Cerebellar nuclear complex (tissue), 1 donor: ENCODE measurements at places on chromosomes 5 and 9.

GRCh38 chr5:176436656-176437055, 11.5 kb upstream of the FAF2 start:
- no peak for DNase-seq

DNA sequence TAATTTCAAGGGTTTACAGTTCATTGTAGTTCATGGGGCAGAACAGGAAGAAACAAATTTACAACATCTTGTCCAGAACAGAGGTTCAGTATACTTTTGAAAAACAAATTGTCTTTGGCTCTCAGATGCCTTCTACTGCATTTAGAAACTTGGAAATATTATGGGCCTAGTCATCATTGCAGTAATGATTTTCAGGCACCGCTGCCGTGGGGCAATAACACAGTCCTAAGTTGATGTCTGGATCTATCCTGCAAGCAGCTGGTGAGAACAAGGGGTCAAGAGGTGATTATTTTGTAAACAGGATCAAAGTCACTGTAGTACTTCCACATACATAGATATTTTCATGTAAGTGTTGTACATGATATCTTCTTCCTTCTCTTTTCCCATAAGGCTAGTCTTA, 82.5 kb upstream of the CAST start:
- DNase-seq = no peak

- no peak for DNase-seq
Observed at GRCh38 chr9:117992006-117992405, 287.8 kb downstream of the TLR4 start.

GRCh38 chr5:140611020-140611521, 21.9 kb downstream of the CD14 start:
- DNase-seq = no peak

- DNase-seq = no peak
Observed at GRCh38 chr5:179166886-179167841, 107.0 kb downstream of the ZNF354C start.

GRCh38 chr9:70693186-70693585, 278.7 kb upstream of the KLF9 start:
- DNase-seq = no peak

DNA sequence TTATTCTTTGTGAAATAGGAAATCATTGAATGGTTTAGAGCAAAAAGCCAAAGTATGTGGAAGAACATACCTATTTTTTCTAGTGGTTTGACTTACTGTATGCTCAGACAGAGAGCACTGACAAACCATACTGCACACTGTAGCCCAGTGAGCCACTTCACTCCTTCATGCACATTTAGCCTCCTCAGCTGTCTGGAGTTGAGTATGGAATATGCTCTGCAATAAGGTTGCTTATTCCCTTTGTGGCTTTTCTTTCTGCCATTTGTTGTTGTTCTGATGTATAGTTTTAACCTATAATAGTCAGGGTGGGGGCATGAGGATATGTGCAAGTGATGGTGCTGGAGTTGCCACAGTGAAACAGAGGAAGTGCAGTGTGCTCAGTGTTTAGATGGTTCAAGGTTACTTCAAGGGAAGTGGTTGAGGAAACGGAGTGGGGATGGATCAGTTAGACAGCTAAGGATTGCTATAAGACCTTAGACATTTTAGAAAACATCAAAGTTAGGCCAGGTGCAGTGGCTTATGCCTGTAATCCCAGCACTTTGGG, 100.7 kb downstream of the CDC42SE2 start:
- no peak for DNase-seq

- DNase-seq = no peak
Observed at GRCh38 chr5:138692370-138692769, 60.9 kb upstream of the CTNNA1 start.

- DNase-seq = no peak
Observed at GRCh38 chr9:106032978-106033377, 338.6 kb downstream of the TMEM38B start.

DNA sequence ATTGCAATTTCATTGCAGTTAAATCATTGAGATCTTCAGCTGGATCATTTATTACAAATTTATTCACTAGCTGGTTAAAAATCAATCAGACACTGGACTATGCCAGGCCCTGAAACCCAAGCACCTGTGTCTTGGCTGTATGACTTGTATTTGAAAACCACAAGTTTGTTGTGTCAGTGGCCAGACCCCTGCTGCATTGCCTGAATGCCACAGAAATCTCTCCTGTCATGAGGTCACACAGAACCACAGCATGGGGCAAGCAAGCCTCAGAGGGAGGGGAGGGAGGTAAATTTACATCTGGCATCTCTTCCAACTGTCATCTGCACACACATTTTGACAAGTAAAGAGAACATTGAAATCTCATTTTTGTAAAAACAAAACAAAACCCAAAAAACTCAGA, 90.0 kb downstream of the ARRDC3 start:
- DNase-seq = no peak

DNA sequence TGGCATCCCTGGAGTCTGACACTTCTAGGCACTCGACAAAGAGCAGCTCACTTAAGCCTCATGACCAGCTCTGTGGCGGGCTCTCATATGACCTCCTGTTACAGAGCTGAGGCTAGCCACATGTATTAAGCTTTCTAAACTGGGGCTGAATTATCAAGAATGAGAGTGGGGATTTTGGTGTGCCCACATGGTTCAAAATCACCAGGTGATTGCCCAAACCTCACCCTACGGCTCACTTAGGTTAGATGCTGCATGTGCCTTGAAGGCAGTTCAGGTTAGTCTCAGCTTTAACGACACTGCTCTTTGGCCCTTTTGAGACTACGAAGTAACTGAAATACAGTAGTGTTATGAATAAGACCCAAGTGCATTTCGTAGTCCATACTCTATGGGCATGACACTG, 39.4 kb upstream of the SMIM32 start:
- DNase-seq = no peak

- no peak for DNase-seq
Observed at GRCh38 chr9:90142580-90142979, 500.0 kb downstream of the DIRAS2 start.

DNA sequence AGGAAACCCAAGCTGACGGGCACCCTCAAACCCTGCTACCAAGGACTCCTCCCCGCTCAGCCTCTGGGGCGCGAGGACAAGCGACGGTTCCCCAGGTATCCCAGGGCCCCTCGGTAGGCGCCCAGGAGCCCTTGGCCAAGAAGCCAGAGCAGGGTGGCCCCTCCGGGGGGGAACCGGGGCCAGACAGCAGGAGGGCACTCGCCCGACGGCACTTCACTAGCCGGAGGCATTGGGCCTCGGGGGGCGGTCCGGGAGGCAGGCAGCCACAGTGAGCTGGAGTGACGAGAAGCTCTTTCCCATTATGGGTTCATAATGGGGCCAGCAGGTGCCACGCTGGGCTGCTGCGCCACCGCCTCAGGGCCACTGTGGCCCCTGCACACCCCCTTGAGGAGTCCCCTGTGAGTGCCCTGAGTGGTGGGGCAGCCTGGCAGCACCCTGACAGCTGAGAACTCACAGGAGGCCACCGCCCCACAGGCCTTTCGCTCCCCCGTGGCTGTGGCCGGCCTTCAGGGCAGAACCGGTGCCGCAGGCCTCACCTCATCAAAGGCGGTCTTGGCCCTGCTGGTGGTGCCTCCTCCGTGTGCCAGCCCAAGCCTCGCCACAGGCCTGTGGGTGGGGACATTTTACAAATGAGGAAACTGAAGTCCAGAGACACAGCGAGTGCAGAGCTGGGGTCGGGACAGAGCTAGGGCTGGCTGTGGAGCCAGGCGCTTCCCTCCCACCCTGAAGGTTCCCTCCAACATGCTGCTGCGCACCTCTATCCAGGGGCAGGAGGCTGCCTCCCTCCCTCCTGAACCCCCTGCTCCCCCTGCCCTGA, 68.7 kb downstream of the PSMB7 start:
- DNase-seq = no peak

GRCh38 chr5:181142054-181142453, 5.3 kb upstream of the OR2V2 start:
- DNase-seq = no peak

- peak; percentile 84 for DNase-seq
Observed at GRCh38 chr9:113531919-113532808, 68.6 kb downstream of the RGS3 start.

DNA sequence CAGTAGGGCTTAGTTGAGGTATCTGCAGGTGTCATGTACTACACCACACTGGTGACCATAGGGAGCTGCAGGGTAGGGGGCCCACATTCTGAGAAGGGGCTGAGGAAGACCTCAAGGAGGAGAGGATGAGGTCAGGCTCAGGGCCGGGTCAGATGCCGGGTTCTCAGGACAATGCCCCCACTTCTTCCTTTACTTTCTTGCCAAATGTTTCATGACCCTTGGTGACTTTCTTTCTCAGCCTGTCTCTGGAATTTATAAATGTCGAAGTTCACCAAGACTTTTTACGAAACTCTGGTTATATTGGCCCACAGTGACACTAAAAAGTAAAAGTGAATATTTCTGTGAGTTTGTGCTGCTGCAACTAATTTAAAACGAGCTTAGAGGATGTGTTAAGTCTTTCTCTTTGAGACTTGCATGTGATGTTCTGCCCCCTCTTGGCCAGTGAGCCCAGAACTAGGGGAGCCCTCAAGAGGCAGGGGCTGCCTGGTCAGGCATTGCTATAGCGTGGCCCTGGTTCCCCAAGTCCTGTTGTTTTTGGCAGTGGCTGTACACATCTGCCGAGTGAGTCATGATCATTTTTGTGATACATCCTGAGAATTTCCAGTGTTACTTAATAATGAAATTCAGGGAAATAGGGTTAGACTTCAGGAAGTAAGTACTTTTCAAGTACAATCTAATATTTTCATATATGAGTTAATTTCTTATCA, 11.2 kb downstream of the ACO1 start:
- no peak for DNase-seq

GRCh38 chr9:83503866-83504265, 34.3 kb downstream of the FRMD3 start:
- DNase-seq = no peak

GRCh38 chr9:94002316-94003140, 47.4 kb upstream of the BARX1 start:
- DNase-seq = no peak

DNA sequence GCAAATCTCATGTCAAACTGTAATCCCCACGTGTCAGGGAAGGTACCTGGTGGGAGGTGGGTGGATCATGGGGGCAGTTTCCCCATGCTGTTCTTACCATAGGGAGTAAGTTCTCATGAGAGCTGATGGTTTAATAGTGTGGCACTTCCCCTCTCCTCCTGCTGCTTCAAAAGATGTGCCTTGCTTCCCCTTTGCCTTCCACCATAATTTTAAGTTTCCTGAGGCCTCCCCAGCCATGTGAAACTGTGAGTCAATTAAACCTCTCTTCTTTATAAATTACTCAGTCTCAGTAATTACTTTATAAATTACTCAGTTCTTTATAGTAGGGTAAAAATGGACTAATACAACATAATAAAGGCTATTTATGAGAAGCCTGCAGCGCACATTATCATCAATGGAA, 7.1 kb upstream of the CNTRL start:
- no peak for DNase-seq

- DNase-seq = no peak
Observed at GRCh38 chr9:83343366-83343999, 194.7 kb downstream of the FRMD3 start.

GRCh38 chr9:76219560-76220151, 174.6 kb downstream of the RFK start:
- DNase-seq = no peak

DNA sequence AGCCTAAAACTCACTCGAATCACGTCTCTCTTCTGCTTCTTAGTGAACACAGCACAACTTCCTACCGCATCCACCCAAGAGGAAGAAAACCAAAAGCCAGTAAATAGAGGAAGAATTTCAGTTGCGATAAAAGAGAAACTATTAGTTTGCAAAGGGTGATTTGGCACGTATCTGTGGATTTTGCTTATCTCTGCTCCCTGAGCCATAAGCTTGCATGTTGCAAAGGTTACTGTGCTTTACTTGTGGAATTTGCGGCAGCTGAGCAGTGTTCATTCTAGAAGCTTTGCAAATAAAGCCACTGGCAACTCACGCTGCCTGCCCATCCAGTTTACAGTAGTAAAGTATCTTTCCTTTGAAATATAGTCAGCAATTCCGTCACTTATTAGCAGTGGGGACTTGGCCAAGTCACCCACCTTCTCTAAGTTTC, 149.0 kb upstream of the PCA3 start:
- DNase-seq = no peak

DNA sequence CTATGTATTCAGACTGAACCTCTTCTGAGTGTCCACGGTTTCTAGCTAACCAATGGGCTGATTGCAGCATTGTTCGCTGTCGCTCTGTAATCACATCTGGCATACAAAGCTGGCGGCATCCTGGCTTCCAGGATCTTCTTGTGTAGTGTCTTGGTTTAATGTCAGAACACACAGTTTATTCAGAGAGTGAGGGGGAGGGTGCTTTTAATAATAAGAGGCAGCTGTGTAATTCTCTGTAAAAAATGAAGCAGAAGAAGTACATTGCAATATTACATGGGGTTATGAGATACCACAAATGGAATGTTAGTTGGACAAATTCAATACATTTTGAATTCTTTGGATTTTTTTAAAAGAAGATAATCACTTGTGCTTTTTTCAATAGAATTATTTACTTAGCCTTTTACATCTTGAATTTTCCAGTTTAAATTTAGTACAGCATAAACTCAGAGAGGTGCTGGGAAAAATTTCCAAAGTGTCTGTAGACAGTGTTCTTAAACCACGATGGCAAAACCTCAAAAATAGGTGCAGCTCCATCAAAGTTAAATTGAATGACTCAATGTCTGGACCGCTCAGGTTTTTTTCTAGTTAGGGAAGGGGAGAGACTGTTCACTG, 206.0 kb downstream of the PCSK1 start:
- no peak for DNase-seq

DNA sequence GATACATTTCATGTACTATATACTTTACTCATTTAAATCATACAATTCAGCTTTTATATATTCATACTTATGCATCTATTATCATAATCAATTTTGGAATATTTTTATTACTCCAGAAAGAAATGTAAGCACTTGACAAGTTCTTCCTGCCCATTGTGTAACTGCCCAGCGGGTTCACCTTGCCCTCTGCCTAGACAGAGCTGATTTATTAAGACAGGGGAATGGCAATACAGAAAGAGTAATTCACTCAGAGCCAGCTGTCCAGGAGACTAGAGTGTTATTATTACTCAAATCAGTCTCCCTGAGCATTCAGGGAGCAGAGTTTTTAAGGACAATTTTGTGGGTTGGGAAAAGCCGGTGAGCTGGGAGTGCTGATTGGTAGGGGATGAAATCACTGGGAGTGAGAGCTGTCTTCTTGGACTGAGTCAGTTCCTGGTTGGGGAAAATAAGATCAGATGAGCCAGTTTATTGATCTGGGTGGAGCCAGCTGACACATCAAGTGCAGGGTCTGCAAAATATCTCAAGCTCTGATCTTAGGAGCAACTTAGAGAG, 16.1 kb upstream of the SPIN1 start:
- DNase-seq = no peak

- no peak for DNase-seq
Observed at GRCh38 chr5:40605295-40605958, 74.3 kb upstream of the PTGER4 start.
